ENCODE measurements at places on chromosomes 16 and 17.

DNA sequence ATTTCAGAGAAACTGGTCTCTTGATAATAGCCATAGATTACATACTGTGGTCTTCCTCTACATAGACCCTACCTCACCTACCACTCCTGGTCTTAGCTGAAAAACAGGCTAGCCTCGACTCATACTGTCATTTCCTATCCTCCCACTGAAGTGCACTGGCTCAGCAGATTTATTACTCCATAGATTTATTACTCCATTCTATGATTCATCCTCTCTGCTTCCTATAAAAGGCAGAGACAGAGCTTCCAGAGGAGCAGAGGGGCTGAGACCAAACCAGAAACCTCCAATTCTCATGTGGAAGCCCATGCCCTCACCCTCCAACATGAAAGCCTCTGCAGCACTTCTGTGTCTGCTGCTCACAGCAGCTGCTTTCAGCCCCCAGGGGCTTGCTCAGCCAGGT is at the start of gene CCL7:
CCL7 (plus strand) TSS at position 253 of the 400 bp plus-strand sequence; CDS start at position 323, 70 bp downstream.
- no peak for DNase-seq

DNA sequence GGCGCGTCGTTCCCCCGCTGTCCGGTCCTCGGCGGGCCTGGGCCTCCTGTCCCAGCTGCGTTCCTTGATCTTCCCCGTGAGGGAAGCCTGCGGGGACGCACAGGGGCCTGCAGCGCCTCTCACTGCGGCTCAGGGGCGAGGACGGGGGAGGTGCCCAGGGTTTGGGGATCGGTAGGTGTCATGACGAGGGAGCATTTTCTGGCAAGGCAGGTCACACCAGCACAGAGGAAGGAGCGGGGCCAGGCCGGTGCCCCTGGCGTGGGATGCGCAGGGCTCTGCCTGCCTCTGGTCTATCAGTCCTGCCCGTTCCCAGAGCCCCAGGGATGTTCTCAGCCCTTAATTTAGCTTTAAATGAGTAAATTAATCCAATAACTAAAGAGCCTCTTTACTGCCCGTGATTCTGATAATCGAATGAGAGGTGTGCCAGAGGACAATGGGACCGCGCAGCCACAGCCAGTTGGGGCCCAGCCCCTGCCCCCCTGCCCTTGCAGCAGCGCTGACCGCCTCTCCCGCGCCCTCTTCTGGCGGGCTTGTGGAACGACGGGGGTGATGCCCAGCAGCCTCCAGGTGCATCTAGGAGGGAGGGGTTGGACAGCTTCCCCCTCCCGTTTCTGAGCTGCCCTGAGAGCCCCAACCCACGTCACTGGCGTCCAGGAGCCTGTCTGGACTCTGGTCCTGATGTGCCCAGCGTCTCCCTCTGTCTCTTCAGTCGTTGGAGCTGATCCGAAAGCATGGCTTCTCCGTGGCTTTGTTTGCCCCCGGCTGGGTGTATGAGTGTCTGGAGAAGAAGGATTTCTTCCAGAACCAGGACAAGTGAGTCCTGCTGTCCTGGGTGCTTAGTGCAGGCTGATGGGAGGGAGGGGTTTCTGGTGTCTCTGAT is 7.9 kb downstream of the ENGASE start:
- no peak for DNase-seq

- no peak for DNase-seq
These were observed 255.2 kb upstream of the WSB1 start for GRCh38 chr17:27038676-27039075.

DNA sequence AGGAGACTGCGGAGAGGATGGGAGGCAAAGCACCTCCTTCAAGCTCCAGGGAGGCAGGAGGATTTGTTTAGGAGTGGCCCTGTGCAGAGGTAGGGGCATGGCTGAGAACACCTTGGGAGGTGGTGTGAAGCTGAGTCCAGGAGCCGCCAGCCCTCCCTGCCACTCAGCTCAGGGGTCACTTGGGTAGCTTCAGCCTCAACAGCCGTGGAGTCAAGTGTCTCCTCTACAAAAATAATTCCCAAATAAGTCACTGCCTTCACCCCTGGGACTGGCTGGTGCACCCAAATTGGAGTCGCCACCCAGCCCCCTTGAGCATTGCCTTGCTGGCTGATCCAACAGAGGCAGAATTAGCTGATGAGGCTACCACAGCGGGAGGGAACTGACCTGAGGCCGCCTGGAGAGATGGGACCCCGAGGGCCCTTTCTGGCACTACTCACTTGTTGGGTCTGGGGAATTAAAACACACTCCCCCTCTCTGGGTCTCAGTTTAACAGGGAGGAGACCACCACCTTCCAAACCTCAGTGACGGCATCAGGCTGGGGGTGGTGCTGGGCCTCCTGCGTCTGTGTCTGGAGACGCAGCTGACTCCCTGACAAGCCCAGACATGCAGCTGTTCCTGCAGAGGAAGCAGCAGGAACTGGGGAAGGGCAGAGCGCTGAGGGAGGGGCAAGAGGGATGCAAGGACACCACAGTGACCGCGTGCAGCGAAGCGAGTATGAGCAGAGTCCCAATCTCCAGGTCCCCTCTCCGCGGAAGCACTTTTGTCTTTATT is 87.9 kb upstream of the TOB1 start:
- DNase-seq, result no peak

DNA sequence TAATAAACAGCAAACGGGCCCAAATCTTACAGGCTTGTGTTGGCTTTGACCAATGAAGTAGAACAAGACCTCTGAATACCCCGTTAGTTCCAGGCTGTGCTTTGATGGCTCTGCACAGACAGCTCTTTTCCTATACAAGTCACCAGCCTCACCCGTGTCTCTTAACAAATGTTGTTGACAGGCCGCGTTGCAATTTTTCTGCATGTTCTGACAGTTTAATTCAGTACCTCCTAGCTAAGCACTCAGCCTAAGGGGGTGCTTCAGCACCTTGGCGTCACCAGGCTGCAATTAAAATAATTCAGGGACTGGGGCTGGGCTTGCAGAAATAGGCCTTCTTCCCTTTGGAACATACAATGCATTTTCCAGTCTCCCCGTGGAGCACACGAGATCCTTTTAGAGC is 500.1 kb downstream of the MAF start:
- DNase-seq, result no peak

GRCh38 chr16:80526418-80527061 is 14.3 kb upstream of the DYNLRB2 start:
- DNase-seq, result peak; percentile 8

DNA sequence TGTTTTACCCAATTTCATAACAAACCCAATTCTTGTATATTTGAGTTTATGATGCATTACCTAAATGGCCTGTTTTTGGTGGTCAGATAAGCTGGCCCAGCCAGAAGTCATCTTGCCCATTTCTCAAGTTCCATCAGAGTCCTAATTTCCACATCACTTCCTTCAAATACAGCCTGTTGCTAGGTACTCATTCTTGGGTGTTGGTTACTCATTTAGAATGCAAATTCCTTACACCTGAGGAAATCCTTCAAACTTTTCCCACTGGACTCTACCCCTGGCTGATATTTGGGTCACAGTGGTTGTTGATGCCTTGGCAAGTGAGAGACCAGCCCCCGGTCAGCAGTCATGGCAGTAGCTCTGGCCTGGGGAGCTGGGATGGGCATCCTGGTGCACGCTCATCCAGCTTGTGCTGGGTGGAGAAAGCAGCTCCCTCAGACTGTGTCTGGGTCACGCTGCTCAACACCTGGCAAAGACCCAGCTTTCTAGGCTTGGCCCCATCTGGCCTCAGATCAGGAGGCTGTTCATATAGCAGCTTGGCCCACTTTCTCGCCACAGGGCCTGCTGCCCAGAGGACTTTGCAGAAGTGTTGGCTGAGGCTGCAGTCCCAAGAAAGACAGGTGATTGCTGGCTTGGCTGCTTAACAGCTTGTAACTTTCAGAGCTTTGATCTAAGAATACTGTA is 25.8 kb downstream of the WSB1 start:
- no peak for DNase-seq

DNA sequence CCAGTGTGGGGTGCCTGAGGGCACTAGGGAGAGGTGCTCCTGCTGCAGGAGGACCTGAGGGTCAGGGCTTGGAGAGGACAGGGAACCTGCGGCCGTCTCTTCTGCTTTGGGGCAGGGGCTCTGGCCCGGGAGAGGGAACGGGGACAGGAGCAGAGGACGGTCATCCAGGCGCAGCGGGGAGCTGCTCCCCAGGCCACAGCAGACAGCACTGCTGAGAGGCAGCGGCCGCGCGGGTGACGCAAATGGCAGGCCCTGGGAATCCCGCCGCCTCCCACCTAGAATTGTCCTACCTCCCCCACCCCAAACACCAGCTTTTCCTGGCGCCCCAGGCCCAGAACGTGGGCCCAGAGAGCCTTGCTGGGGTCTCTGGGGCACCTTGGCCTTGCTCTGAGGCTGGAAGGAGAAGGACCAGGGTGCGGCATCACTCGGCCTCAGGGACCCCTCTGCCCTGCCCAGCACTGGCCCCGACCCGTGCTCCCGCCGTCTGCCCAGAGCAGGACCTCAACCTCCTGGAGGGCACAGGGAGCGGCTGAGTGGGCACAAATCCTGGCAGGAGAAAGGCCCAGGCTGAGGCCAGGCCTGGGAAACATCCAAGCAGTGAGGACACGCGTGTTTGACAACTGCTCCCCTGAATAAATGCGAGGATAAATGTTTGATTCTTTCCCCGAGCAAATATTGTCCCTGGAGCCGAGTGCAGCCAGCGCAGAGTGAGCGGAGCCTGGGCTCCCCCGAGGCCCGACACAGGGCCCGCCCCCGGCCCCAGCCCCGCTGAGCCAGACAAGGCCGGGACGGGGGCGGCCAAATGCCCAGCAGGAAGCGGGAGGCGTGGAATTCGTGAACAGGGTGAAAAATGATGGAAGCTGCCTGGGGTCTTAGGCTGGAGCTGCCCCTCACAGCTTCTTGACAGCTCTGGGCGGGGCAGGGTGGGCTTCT is 8.5 kb downstream of the SSTR5 start:
- no peak for DNase-seq

GRCh38 chr17:57490111-57490845 is 234.0 kb downstream of the MSI2 start:
- DNase-seq, result no peak

GRCh38 chr16:56610017-56610608 is 1.7 kb downstream of the MT2A start:
- peak; percentile 58 for DNase-seq

- no peak for DNase-seq
These were observed 540.1 kb upstream of the C16orf82 start for GRCh38 chr16:26526633-26527032.

DNA sequence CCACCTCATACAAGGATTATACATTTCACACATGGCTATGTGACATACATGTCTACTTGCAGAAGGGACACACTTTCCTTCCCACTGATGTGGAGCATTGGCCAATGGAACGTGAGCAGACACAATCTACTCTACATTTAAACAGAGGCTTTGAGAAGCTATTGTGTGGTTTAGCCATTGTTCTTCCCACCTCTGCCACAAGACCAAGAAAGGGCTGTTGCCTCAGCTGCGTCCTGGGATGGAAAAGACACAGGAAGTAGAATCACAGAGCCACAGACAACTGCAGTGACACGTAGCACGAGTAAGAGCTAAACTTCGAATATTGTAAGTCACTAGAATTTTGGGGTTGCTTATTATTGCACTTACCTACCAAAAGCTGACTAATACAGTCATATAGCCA is 33.3 kb downstream of the PRKCB start:
- DNase-seq, result no peak

GRCh38 chr17:77899498-77899897 is 59.0 kb upstream of the TNRC6C start:
- DNase-seq, result no peak

- DNase-seq, result no peak
These were observed 10.2 kb downstream of the CYTH1 start for GRCh38 chr17:78771758-78772382.

GRCh38 chr17:30414486-30414885 is 35.8 kb downstream of the CPD start:
- no peak for DNase-seq

All from stimulated activated CD8-positive, alpha-beta memory T cell treated with anti-CD3 and anti-CD28 coated beads, Interleukin-4, amount 100 ng/mL, for 4 hours (primary cell).